ENCODE measurements at places on chromosomes 6 and 20. TPM values are rescaled to one million over a fixed set of nuclear protein-coding genes. Genes with fewer than 3 reads are reported as not detected.

The TOP1 gene
- total RNA-seq = 98.5 TPM

The NKAPL gene
- total RNA-seq = 0.13 TPM

The SLC17A3 gene
- total RNA-seq = not detected

- H3K36me3 ChIP-seq = no peaks in the 10 kb centered on the region
- no peak for DNase-seq
- no peak overlapping the region for H3K4me3 ChIP-seq
- H3K27me3 ChIP-seq = no peaks in the 10 kb centered on the region
- no peak overlapping the region for H3K27ac ChIP-seq
Measured at GRCh38 chr20:45993197-45993951, 15.3 kb upstream of the MMP9 start.

- no peaks in the 10 kb centered on the region for H3K27me3 ChIP-seq
- H3K4me3 ChIP-seq = peak overlapping the region; percentile 93
- H3K27ac ChIP-seq = no peak overlapping the region
Measured at GRCh38 chr6:158561321-158561884, 1.5 kb downstream of the TMEM181 start.

DNA sequence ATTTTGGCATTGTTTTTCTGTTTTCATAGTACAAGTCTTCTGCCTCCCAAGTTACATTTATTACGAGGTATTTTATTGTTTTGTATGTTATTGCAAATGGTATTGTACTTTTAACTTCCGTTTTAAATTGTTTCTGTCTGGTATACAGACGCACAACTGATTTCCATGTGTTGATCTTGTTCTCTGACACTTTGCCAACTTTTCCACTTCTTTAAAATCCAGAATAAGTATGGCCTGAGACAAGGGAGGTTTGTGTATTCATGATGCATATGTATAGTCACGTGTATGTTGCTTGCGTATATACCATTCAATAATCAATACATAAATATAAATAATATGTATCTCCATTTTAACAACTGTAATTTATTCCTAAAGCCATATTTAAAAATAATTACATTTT, 41.2 kb downstream of the THBS2 start:
- no peaks in the 10 kb centered on the region for H3K27me3 ChIP-seq
- DNase-seq = no peak
- no peak overlapping the region for H3K4me3 ChIP-seq
- peaks cover under 1% of the 10 kb centered on the region for H3K36me3 ChIP-seq
- H3K4me1 ChIP-seq = 0 out of 2 replicates have a peak, but pooled peaks cover 3% of the 10 kb centered on the region
- no peak overlapping the region for H3K27ac ChIP-seq

All from H9 (cell line).